T-helper 2 cell (primary cell): ENCODE measurements at places on chromosomes 11 and 22.

DNA sequence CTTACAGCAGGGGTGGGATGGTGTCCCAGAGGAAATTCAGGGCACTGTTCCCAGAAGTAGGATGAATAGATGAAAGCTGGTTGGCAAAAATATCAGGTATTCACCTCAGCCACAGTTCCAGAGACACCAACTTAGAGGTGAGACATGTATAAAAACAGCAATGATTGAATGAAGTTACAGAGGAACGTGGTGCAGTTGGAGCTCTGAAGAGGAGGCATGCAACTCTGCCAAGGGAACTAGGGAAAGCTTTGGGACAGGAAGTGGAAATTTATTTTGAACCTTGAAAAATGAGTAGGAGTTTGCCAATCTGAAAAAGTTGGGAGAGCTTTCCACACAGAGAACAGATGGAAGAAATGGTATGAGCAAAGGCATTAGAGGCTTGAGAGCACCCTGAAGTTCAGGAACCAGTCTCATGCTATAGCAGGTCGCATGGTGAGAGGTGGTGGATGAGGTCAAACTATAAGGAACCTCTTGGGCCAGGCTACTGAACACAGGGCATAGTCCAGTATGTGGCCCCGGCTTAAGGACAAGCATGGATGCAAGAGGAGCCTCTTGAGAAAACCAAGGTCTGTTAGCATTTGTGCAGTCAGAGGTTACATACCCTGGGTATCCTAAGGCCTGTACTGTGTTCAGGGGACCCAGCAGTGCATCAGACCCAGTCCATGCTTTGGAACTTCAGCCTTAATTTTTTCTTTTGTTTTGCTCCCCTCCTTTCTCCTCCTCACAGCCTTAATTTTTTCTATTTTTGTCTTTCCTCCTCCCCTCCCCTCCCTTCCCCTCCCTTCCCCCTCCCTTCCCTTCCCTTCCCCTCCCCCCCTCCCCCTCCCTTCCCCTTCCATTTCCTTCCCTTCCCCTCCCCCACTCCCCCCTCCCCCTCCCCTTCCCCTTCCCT lies 17.5 kb downstream of the PLEKHB1 start:
- no peak for DNase-seq

DNA sequence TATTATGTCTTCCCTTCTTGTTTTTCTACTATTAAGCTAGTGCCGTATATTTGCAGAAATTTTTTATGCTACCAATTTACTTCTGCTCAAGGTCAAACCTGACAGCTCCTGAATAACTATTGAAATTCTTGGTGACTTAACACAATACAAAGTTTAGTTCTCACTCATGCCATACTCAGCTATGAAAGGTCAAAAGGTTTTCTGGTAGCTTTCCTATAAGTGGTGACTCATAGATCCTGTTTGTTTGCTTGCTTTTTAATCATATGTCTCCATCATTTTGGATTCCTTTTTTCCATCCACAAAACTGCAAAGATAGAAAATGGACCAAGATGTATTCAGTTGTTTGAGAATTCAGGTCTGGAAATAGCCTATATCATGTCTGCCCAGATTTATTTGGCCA lies 855.8 kb upstream of the LRRC4C start:
- no peak for DNase-seq

- DNase-seq: no peak
Observed at GRCh38 chr11:113991170-113991569, 16.3 kb downstream of the HTR3A start.

GRCh38 chr11:2166091-2166851 lies 5.3 kb upstream of the INS start:
- DNase-seq: no peak

DNA sequence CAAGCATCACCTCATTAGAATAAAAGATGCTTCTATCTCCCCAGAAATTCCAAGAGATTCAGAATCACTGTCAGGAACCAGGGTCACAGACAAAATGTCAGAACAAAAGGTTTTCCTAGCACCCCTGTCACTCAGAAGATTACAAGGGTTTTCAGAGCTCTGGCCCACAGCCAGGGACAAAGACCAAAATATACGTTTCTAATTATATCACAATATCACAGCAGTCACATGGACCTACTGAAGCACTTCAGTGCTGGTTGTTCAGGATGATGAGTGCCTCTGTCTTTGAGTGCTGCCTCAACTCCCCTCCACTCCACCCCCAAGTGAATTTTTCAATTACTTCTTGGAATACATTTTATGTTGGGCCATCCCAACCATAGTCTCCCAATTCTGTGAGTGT lies 21.9 kb upstream of the RTL6 start:
- no peak for DNase-seq

GRCh38 chr11:74055938-74056337 lies 47.1 kb upstream of the UCP3 start:
- no peak for DNase-seq

DNA sequence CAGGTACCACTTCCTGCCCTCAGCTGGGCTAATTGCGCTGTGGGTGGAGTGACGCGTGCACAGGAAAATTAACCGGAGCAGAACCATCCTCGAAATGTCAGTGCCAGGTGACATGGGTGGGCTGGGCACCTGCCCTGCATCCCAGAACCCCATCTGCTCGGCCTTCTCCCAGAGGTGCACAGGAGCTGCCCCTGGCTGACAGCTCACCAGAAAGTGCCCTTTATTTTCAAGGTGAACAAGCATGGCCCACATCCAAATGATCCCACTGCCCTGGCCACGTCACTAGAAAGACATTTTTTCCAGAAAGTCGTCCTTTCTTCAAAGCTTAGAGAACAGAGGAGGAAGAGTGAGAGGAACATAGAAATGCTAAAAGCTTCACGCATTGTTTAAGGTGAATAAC lies 4.1 kb upstream of the ELFN2 start:
- no peak for DNase-seq

- no peak for DNase-seq
Observed at GRCh38 chr11:128448200-128448886, 139.0 kb downstream of the ETS1 start.

GRCh38 chr11:108432783-108433182 lies 34.5 kb downstream of the C11orf65 start:
- DNase-seq: no peak

DNA sequence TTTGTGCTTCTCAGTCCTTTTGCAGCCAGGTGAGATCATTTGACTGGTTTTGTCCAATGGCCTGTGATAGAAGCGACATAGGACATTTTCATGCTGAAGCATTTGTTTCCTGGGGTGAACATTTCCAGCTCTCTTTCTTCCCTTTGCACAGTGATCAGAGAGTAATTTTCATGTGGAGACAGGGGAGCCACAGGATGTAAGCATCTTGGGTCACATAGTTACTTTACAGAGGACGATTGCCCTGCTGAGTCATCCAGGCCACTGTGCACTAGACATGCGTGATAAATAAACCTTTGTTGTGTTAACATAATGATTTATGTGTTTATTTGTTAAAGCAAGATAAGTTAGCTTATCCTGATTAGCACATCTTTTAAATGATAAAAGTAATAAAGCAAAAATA lies 263.5 kb upstream of the CCDC179 start:
- DNase-seq: no peak

DNA sequence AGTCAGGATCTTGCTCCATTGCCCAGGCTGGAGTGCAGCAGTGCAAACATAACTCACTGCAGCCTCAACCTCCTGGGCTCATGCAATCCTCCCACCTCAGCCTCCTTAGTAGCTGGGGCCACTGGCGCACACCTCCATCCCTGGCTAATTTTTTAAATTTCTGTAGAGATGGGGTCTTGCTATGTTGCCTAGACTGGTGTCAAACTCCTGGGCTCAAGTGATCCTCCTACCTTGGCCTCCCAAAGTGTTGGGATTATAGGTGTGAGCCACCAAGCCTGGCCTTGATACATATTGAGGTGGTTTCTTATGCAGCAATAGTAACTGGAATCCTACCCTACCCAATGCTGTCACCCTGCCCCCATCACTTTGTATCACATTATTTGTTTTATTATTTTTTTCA lies 32.4 kb downstream of the SCUBE1 start:
- no peak for DNase-seq

GRCh38 chr11:36509201-36509639 lies 852 bp downstream of the TRAF6 start:
- DNase-seq: no peak

DNA sequence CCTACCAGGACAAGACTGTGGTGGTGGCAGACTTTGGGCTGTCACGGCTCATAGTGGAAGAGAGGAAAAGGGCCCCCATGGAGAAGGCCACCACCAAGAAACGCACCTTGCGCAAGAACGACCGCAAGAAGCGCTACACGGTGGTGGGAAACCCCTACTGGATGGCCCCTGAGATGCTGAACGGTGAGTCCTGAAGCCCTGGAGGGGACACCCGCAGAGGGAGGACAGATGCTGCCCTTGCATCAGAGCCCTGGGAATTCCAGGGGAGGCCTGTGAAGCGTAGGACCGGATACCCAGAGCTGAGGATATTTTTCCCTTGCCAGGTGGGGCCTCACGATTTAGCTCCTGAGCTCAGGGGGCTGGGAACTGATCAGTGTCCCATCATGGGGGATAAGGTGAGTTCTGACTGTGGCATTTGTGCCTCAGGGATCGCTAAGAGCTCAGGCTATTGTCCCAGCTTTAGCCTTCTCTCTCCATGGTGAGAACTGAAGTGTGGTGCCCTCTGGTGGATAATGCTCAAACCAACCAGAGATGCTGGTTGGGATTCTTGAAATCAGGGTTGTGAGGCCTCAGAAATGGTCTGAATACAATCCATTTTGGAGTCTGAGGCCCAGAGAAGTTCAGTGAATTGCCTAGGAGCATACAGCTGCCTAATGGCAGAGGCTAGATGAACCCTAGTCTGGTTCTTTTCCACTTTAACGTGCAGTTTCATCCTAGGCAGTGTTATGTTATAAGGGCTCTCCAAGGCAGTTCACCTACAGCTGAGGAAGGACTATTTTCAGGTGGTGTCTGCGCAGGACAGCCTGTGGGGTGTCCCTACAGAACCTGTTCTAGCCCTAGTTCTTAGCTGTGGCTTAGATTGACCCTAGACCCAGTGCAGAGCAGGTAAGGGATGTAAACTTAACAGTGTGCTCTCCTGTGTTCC lies 19.5 kb downstream of the PIK3IP1 start:
- no peak for DNase-seq

DNA sequence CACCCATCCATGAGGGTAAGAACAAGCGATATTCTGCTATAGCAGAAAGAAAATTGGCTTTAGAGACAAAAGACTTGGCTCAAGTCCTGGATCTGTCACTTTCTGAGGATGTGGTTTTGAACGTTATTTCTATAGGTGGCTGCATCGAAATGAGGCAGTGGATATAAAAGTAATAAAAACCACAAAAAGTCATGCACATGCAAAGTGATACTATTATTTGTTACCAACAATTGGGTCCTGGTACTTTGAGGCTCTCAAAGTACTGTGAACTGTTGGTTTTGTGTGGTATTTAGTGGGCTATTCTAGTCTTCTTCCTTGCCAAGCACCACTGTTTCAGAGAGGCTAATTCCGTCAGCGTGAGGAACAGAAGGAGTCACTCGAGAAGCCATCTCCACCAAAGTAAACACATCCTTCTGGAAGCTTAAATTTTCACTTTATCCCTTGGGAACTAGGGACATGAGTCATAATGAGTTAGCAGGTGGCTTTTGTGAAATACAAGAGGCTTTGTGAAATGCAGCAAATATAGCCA lies 13.1 kb downstream of the UBASH3B start:
- no peak for DNase-seq

DNA sequence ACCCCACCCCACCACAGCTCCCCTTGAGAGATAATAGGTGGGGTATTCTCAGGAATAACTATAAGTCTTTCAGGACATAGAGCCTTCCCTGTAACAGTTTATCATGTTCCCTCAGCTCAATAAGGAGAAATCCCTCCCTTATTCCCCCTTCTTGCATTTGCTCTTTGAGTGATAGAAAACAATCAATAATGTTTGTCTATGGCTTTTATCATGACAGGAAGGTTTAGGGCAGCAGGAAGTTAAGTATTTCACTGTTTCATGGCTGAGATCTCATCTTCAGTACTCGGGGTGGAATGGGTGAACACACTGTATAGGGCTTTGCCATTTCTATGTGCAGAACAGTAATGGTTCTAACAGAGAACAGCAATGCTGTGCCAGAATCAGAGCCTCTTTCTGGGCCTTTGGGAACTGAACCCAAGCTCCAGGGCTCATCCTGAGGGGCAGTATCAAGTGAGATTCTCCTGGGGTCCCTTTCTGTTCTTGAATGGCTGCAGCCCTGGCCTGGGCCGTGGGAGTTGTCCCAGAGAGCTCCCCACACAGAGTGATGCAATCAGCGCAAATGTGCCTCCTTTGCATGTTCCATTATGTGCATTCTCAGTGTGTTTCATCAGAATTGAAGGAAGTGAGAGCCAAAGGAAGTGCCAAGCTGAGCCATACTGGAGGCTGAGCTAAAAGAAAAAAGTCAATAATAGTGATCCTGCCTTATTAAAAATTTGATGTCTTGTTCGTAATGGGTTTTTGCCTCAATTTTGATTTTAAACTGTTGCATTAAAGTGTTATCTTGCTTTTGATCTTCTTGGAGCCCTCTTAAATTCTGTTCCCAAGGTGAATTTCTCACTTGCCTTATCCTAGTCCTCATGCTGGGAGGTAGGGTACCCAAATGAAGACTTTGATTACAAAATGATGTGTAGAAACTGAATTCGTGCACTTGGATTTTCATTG lies 2.9 kb upstream of the CYP2R1 start:
- DNase-seq: no peak

- no peak for DNase-seq
Observed at GRCh38 chr22:39177456-39177775, 24.9 kb upstream of the CBX7 start.

GRCh38 chr11:831118-831864 lies 1.5 kb upstream of the CD151 start:
- DNase-seq: no peak

- no peak for DNase-seq
Observed at GRCh38 chr11:2975594-2975993, 16.5 kb downstream of the NAP1L4 start.

DNA sequence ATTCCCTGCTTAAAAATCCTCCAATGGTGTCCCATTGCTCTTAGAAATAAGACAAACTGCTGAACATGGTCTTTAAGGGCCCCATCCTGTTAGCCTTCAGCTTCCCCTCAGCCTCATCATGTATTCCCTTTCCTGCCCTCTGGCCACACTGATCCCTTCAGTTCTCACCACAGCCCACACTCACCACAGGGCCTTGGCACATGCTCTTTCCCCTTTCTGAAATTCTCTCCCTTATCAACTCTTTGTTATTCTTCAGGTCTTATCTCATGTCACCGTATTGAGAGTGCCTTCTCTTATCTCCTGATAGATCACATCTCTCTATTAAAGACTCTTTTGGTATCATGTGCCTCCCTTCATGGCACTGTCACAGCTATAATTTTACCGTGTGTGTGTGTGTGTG lies 167.8 kb upstream of the MPPED2 start:
- no peak for DNase-seq

DNA sequence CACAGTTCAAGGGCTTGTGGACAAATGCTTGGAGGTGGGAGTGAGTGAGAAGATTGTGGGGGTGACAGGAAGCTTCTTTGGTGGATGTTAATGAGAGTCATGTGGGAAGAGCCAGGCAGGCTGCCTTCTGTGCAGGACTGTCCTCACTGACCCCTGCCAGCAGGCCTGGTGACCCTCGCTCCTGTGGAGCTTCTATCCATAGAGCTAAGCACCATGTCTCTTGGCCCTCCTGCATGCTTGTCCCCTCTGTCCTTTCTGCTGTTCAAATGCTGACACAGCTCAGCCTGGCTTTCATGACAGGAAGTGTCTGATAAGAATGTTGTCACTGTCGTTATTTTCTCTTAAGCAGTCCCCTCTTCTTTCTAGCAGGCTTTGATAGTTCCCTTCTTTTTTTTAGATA lies 37.6 kb downstream of the NAT10 start:
- DNase-seq: no peak
